ENCODE measurements at places on chromosomes 4 and X.

DNA sequence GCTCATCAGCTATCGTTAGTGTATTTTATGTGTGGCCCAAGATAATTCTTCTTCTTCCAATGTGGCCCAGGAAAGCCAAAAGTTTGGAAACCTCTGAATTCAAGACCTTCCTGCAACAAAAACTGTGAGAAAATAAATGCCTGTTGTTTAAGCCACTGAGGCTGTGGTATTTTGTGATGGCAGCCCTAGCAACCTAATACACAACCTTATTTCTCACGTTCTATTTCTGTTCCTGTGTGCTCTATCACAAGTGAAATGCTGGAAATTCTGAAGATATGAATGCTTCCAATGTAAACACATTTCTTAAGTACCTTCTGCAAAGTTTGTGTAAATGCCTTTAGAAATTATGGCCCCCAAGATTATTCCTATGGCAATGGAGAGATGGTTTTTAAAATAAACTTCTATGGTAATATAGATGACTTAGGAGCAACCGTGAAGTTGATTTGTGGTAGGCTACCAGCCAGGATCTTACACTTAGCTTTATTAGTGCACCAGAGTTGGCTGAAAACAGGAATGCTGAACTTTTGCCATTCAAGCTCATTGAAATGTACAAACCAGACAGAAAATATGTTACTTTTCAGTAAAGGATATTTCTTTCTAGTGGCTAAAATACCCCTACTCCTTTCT, 148.0 kb downstream of the USP46 start:
- no peak for DNase-seq

GRCh38 chr4:100356172-100356571, 161.7 kb downstream of the EMCN start:
- DNase-seq = no peak

DNA sequence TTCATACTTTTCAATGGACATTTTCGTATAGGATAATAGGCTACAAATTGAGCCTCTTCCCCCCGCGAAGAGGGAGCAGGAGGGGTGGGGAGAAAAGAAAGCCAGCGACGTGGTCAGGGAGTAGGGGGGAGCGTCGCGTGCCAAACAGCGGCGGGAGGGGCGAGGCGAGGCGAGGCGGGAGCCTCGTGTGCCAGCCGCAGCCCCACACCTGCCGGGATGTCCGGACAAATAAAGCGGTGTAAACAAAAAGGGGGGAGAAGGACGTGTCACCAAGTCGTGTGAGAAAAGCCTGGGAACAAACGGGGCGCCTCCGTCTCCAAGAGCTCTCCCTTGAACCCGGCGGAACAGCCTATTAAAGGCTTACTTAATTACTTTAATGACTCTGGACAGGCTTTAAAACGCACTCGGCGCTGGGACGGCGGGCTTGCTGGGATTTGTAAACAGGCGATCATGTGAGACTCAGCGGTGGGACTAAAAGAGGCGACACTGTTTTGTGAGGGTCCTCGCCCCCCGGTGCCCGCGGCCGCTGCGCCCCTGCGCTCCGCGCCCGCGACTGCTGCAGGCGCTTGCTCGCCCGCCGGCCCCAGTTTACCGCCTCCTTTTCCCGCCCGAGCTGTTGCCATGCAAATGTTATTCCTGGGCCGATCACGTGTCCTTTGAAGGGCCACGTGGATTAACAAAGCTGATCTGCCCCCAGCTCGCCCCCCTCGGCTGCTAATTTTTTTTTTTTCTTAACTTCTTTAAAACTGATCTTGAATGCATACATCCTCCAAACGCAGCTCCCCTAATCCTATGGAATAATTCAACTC, at the start of gene HELT:
Gene HELT (plus strand): TSS at position 527 of the 809 bp plus-strand sequence. CDS start 439 bp downstream, outside the sequence.
- DNase-seq = no peak

- no peak for DNase-seq
Measured at GRCh38 chrX:19291086-19291485, 52.6 kb upstream of the PDHA1 start.

DNA sequence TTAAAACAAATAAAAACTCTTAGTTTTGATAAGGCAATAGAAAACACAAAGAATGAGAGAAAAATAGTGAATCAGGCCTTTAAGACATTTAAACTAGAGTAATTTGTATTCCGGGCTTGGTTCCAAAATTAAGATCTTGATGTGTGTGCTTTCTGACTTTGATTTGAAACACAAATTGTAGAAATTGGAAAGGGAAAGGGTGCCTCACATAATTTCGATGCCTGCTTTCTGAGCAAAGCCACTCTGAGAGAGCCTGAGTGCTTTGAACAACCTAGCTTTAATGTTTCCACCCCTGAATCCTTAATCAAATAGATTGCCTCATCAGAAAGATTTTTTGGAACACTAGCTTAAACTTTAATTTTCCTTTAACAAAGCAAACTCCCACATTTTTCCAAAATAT, 666.8 kb downstream of the PCDH18 start:
- no peak for DNase-seq

- no peak for DNase-seq
Measured at GRCh38 chr4:120617171-120617570, 305.4 kb downstream of the PRDM5 start.

DNA sequence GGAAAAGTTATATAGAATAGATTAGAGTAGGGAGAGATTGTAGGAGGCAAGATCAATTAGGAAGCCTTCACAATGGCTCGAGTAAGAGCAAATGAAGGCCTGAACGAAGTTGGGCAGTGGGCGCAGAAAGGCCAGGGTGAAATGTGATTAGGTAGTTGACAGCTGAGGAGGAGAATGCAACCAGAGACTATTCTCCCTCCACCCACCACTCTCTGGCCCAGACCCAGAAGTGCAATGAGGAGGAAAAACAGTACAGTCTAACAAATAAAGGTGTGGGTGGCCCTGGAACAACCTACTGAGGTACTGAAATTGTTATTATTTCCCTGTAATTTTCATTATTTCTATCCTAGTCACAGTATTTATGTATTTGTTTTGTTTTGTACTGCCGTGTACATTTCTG, 176.7 kb downstream of the SLC39A8 start:
- DNase-seq = no peak

DNA sequence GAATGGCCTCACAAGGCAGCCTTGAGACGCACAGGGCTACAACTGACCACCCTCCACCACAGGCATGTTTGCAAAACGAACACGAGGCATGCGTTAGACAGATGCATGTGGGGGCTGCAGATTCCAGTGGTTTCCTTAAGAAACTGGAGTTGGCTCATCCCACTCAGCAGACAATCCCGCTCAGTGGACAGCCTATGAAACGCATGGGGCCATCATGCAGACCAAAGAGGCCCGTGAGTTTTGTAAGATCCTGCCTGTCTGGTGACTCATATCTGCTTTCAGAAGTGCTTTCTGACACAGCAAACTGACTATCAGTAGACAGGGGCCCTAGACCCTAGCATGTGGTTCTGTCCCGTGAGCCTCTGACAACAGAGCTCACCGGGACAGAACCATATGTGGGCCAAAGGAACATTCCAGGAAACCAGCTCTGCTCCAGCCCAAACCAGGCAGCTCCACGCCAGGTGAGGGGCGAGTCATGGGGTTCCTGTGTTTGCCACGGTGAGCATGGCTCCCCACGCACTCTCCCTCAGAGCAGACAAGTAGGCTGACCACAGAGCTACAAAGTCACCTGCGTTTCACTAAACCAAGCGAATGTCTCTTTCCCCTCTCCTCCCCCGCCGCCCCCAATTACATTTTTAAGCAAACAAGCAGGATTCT, 74.4 kb downstream of the MTMR1 start:
- DNase-seq = peak; percentile 96

- no peak for DNase-seq
Measured at GRCh38 chr4:120218981-120219380, 152.3 kb upstream of the MAD2L1 start.

GRCh38 chr4:11116940-11117339, 311.8 kb downstream of the HS3ST1 start:
- DNase-seq = no peak

- peak; percentile 3 for DNase-seq
Measured at GRCh38 chr4:163755013-163755412, 260.5 kb downstream of the TMA16 start.

- DNase-seq = no peak
Measured at GRCh38 chrX:122421434-122422121, 762.5 kb upstream of the GRIA3 start.

GRCh38 chrX:153853180-153853901, 23.0 kb upstream of the PDZD4 start:
- no peak for DNase-seq

GRCh38 chr4:165612936-165613335, 234.1 kb downstream of the CPE start:
- DNase-seq = no peak

DNA sequence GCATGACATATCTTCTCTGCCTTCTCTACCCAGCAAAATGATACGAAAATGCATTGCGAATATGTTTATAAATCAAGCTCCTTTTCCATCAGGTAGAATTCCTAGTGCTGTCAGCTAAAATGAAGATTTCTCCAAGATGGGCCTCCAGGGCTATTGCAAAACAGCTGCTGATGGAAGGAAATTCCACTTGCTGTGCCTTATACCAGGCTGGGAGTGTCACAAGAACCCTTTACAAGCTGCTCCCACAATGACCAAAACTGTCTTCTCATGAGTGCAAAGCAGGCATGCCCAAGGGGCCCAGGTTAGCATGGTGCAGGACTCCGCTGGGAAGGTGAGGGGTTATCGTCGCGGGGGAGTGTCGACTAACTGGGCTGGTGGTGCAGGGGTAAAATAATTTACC, 8.7 kb downstream of the HNRNPH2 start:
- peak; percentile 65 for DNase-seq

GRCh38 chr4:112778520-112778919, 141.6 kb downstream of the LARP7 start:
- no peak for DNase-seq

DNA sequence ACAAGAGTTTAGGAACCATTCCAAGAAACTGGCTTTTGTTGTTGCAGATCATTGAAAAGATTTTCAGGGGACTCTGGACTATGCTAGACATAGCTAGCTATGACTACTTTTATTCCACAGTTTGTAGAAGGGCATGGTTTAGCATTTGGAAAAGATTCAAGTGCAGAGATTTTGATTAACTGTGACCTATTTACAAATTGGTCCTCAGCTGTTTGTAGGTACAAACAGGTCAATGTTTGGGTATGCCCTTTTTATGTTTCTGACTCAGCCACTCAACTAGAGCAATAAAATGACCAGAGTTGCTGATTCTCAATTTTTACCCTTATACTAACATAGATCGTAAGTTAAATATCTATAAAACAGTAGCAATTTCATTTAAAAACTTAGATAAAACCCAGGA, 46.7 kb downstream of the IGFBP7 start:
- no peak for DNase-seq

DNA sequence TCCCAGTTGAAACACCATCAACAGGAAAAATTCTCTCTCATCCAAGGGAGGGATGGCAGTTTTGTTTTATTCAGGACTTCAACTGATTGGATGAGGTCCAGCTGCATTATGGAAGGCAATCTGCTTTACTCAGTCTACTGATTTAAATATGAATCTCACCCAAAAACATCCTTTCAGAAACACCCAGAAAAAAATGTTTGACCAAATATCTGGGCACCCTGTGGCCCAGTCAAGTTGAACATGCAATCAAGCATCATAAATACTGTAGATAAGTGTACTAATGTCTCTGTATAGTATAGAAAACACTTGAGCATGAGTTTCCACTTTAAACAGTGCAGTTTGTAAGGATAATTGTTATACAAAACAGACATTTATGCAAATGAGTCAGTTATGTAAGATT, 753.2 kb downstream of the ARAP2 start:
- no peak for DNase-seq

DNA sequence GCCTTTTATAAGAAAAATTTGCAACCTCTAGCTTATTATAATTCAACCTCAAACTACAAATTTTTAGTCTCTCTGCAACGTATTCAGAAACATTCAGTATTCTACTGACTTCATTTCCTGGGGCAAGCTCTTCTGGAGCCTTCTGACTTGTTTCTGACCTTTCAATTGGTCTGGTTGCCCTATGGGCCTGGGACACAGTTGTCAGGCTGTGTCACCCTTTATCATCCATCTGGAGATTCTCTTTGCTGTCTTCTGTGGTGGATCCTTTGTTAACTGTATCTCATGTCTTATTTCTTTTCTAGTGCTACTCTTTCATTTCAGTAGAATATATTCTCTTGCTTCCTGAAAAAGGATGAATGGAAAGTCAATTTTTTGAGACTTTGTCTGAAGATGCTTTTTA, 55.1 kb upstream of the PGRMC2 start:
- DNase-seq = no peak

DNA sequence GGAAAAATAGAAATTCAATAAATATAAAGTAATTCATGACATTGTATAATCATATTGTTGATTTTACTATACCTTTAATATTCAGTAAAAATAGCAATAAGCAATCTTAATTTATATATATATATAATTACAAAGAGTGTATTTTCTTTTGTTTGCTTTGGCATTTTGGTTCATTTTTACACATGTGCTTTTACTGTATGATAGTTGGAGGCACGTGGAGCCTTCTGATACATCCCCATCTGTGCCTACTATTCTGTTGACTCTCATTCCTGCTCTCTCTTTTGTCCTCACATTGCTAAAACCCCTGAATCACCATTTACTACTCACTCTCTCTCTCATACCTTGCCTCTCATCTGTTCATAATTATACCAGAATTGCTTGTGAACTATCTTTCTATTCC, 106.4 kb upstream of the NDST4 start:
- DNase-seq = no peak

- no peak for DNase-seq
Measured at GRCh38 chr4:176413171-176413570, 93.4 kb downstream of the SPCS3 start.

- DNase-seq = no peak
Measured at GRCh38 chr4:69849297-69849696, 10.6 kb downstream of the SULT1E1 start.

- no peak for DNase-seq
Measured at GRCh38 chr4:85938062-85938461, 421.8 kb downstream of the MAPK10 start.

DNA sequence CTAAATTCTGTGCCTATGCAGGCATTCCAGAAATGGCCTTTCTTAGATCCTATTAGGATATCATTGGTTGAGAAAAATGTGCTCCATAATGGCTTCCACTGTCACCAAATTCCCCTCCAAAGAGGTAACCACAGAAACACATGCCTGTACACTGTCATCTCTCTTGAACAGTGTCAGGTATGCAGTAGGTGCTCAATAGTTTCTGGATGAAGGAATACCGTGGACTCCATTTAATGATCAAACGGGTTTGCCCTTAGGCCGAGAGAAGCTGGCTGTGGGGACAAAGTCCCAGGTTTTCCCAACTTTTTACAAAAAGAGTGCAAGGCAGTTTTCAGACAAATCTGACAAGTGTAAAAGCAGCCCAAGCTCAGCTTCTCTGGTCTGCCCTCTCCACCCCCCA, 16.5 kb upstream of the MTM1 start:
- no peak for DNase-seq

Measured in fibroblast of villous mesenchyme (primary cell).